Bladder microvascular endothelial cell (primary cell): ENCODE measurements at places on chromosomes 3 and 15. TPM values are rescaled to one million over a fixed set of nuclear protein-coding genes. Genes with fewer than 3 reads are reported as not detected.

Gene ASB14
- total RNA-seq: not detected in 2 replicates

Gene KCNAB1
- total RNA-seq: 0.13 TPM in 1 of 2 replicates, not detected in the other

Gene GOLGA6D
- under 0.01 TPM in 1 of 2 replicates, not detected in the other for total RNA-seq

Gene BFSP2
- not detected in 2 replicates for total RNA-seq

Gene SAXO2
- 0.06 and 0.65 TPM in 2 replicates for total RNA-seq

Gene DLL4
- total RNA-seq: 47.4 and 116 TPM in 2 replicates

Gene GP5
- 0.06 TPM in 1 of 2 replicates, not detected in the other for total RNA-seq

Gene GOLGA8O
- total RNA-seq: 0.16 and 0.63 TPM in 2 replicates

Gene IL17RB
- 0.38 TPM in 1 of 2 replicates, not detected in the other for total RNA-seq

Gene PLS1
- total RNA-seq: 0.16 and 1.8 TPM in 2 replicates

Gene IGF1R
- 12.6 and 90.9 TPM in 2 replicates for total RNA-seq

Gene OCA2
- not detected in 2 replicates for total RNA-seq

Gene ZNF619
- 4.4 and 8.1 TPM in 2 replicates for total RNA-seq

Gene FBXL2
- total RNA-seq: 20.6 and 36.5 TPM in 2 replicates

Gene CD96
- total RNA-seq: not detected in 2 replicates

Gene MAP3K13
- 7.6 and 12.0 TPM in 2 replicates for total RNA-seq

Gene SLC6A11
- total RNA-seq: not detected in 2 replicates

Gene ADGRG7
- total RNA-seq: not detected in 2 replicates

Gene TMEM42
- total RNA-seq: 9.4 and 10.4 TPM in 2 replicates

Gene ARGFX
- total RNA-seq: not detected in 2 replicates

Gene APH1B
- 13.4 and 16.0 TPM in 2 replicates for total RNA-seq

Gene SAMMSON
- total RNA-seq: not detected in 2 replicates

Gene DOCK3
- under 0.01 TPM in 2 replicates for total RNA-seq

Gene LEO1
- total RNA-seq: 20.6 and 45.0 TPM in 2 replicates

Gene GABRB3
- under 0.01 TPM in 1 of 2 replicates, not detected in the other for total RNA-seq

Gene PXK
- 8.4 and 16.2 TPM in 2 replicates for total RNA-seq

Gene ECE2
- total RNA-seq: not detected in 2 replicates

Gene PCYT1A
- total RNA-seq: 50.2 and 90.4 TPM in 2 replicates

Gene SNURF
- total RNA-seq: 12.5 and 62.1 TPM in 2 replicates

Gene CRTAP
- 69.8 and 138 TPM in 2 replicates for total RNA-seq

Gene MAGEL2
- total RNA-seq: not detected in 2 replicates

Gene TIMP4
- 0.82 and 0.97 TPM in 2 replicates for total RNA-seq

Gene ACSBG1
- not detected in 2 replicates for total RNA-seq

Gene TMOD2
- 6.5 and 20.7 TPM in 2 replicates for total RNA-seq

Gene TUSC7
- not detected in 2 replicates for total RNA-seq

Gene FEZF2
- total RNA-seq: not detected in 2 replicates
